ENCODE measurements at places on chromosomes 3 and 15.
A peak's percentile ranks its signal among the peaks of the same experiment; 100 is the strongest.

DNA sequence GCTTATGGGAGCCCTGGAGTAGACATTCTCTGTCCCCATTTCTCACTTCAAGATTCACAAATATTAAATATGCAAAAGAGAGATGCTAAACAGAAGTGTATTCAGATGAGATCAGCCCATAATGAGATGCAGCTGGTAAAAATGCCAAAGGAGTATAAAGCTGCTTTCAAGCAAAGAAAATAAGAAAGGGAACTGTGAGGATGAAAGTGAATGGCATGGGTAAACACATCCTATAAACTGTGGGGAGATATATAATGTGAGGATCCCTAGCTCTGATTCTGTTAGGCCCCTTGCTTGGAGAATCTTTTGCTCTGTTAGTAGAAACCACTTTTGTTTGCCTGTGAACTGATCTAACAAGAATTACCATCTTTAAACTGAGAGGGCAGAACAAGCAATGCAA, 396.6 kb downstream of the SOX2 start:
- no peak for DNase-seq

- DNase-seq, result no peak
Observed at GRCh38 chr15:64037116-64037515, 9.2 kb downstream of the DAPK2 start.

DNA sequence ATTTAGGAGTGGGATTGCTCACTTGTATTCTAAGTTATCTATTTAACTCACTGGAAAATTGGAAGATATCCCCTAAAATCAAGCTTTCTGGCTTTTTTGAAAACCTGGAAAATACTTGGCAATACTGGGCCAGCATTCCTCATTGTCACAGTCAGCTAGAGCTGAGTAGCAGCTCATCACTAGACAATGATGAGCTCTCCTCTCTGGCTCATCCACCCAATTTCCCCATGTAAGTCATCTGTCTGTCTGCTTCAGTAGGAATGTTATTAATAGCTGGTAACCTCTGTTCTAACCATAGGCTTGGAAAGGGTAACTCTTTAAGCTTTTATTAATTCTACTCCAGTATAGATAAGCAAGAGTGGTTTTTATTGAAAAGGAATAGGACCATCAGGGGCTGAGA, 39.7 kb upstream of the PIK3R4 start:
- DNase-seq, result no peak

GRCh38 chr3:125594125-125594524, 1.2 kb downstream of the OSBPL11 start:
- no peak for DNase-seq

GRCh38 chr15:49742381-49742780, 121.5 kb downstream of the DTWD1 start:
- no peak for DNase-seq

GRCh38 chr15:43749690-43750345, 3.6 kb downstream of the PDIA3 start:
- DNase-seq, result no peak

DNA sequence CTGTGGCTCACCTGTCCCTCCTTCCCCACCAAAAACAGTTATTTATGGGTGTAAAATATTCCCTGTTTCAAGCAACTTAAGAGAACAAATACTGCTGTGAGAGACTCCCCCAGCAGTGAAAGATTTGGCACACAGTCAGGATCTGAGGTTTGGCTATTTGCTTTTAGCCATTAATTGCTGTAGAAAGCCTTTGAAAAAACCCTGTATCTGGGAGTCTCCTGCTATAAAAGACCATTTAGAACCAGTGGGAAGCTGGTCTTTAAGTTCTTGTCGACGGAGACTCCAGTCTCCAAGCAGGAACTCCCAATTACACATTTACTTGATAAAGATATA, 55.1 kb upstream of the PCSK6 start:
- DNase-seq, result no peak

DNA sequence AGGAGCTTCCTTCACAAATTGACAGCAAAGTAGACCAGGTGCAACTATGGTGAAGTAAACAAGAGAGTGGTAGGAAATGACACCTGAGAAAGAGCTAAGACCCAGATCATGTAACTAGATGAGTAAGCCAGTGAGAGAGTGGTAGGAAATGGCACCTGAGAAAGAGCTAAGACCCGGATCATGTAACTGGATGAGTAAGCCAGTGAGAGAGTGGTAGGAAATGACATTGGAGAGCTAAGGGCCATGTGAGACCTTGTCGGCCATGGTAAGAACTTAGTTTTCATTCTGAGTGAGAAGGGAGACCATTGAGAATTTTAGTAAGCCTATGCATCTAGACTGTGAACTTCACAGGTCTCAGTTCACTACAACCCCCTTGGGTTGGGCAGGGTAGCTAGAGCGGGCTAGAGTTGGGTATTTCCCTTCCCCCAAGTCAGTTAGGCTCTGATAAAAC, 5.4 kb upstream of the SENP7 start:
- no peak for DNase-seq

- no peak for DNase-seq
Observed at GRCh38 chr3:12097971-12098370, 60.7 kb downstream of the TIMP4 start.

GRCh38 chr3:146655333-146655996, 50.3 kb upstream of the PLSCR5 start:
- no peak for DNase-seq

GRCh38 chr3:39184081-39184967, 8.1 kb downstream of the XIRP1 start:
- no peak for DNase-seq

GRCh38 chr15:77031376-77032050, 36.6 kb downstream of the PSTPIP1 start:
- DNase-seq, result peak; percentile 76

DNA sequence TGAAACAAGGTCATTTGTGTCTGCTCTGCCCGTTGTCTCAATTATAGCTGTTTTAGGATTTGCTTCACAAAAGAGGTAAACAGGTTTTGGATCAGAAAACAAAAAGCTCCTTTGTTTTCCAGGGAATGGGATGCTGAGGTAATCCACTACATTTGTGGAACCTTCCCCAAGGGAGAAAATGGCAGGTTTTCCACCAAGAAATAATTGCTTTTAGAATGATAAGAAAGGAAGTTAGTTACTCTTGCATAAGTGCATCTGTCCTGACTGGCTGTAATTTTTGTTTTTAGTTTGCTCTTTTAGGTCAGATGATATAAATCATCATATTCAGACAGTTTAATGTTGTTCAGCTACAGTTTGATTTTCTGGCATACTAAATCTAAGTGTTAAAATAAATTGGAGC, 198.5 kb upstream of the COL8A1 start:
- DNase-seq, result no peak

- no peak for DNase-seq
Observed at GRCh38 chr15:31463521-31464102, 137.0 kb downstream of the KLF13 start.

GRCh38 chr15:101250873-101251829, 697 bp downstream of the CHSY1 start:
- DNase-seq, result no peak

GRCh38 chr15:29773816-29774215, 48.5 kb downstream of the TJP1 start:
- DNase-seq, result no peak

DNA sequence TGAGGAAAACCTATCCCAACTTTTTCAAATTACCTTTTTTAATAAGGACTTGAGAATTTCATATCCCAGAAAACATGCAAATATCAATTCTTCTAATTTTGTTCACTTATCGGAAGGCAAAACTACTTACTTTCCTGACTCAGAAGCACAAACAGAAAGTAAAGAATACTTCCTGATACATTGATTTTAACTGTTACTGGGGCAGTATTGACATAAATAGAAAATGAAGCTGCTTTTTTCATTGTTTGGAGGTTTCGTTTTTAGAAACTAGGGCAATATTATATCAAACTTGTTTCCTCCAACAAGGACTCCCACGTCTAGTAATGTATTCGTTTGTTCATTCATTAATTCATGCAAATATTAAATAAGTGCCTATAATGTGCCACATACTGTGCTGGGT, 19.1 kb downstream of the PAQR9 start:
- DNase-seq, result no peak

DNA sequence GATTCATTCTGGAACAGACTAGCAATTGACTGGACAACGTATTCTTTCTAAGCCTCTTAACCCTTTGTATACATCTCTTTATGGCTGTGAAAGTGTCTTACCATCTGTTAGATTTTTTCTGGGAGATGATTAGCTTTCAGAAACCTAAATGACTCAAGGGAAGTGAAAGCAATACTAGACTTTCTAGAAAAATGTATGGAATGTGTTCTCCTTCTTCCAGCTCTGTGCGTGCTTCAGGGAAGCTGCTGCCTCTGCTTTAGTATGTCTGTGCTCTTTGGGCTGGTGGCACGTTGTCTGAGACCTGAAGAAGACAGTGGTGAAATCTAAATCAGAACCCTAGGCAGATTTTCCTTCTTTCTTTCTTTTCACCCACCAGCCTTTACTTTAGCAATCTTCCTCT, 89.5 kb downstream of the ITPR1 start:
- no peak for DNase-seq
